ENCODE measurements at places on chromosomes 16 and 17.

DNA sequence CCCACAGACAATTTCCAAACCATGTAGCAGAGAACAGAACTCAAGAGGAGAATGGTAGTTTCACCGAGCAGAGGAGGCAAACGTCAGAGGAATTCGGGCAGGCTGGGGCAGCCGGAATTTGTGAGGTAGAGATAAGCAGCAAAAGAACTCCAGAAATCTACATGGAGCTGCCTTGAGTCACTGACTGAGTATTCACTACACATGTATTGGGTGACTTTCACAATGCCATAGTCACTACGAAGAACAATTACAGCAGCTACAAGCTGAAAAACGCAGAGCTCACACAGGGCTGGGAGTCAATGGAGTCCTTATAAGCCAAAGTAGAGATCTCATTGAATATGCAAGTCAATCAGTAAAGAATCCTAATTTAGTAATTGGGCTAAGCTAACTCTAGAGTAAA, 13.4 kb downstream of the CMC2 start:
- DNase-seq, result no peak

DNA sequence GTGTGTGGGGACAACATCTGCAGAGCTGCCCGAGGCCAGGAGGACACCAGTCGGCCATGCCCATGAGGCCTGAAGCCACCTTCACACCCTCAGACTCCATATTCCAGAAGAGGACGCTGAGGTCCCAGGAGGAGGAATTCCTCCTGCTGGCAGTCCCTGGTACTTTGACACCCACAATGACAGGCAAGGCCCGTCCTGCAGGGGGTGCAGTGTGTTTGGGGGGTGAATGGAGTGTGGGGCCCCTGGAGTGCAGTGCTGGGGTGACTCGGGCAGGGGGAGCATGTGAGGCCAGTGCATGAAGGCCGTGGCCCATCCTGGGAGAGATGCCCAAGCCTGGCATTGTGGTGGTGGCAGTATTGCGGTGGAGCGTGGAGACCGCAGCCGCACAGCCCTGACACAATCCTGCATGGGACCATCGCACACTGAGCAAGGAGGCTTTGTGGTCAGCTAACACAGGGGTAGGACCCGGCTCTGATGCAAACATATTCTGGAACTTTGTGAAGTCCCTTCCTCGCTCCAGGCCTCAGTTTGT, 52.2 kb downstream of the ZDHHC7 start:
- no peak for DNase-seq

DNA sequence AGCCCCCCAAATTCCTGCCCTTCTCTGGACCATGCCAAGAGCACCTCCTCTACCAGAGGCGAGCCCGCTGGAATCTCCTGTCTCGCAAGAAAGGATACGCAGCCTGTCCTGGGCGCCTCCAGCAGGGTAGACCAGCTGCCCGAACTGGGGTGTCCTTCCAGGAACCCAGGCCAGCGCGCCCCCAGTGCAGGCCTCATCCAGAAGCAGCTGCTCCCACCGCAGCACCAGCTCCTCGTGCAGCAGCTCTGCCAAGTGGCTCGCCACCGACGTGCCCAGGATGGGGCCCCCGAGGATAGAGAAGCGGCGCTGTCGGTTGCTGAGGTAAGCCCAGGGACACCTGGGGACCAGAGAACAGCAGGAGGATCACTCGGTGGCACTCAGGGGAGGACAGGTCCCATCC, 4.8 kb downstream of the TAF1C start:
- DNase-seq, result no peak

DNA sequence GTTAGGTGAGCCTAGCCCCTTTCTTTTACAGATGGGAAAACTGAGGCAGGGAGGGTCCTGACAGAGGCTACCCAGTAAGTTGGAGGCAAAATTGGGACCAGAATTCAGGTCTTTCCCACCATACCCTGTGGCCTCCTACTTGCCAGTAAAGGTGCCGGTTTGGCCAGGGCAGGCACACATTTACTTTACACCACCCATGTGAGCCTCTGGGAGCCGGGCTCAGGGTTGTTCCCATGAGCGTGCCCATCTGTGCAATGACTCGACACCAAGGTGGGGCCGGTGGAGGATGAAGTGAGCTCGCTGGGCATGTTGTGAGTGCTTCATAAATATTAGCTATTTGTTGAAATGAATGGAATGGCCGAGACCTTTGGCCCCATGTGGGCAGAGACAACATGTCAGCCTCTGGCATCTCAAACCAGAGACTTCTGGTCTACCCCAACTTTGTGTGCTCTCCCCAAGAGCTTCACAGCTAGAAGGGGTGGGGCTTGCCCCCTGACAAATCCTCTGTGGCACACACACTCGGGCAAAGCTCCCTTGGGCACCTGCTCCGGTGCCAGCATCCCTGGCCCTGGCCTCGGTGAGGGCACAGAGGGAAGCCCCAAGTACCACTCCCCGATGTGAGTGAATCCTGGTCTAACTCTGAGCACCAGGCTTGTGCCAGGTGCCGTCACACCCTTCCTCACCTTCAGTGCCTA, 60.1 kb downstream of the SRCIN1 start:
- DNase-seq, result no peak

DNA sequence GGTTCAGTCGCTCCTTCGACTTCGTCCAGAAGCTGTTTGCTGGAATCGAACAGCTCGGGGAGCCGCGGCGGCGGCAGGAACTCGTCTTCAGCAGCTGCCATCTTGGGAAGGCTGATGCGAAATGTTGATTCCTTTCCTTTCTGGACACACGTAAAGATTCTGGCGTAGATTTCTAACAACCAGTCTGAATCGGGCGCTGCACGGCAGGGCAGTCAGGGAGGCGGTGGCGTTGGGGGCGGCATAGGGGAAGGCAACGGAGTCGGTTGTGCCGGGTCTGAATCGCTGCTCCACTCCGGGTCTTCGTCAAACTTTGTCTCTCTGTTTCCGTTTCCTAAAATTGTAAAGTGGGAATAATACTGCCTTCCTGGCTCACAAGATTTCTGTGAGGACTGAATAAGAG, 30.3 kb downstream of the TEX14 start:
- no peak for DNase-seq

DNA sequence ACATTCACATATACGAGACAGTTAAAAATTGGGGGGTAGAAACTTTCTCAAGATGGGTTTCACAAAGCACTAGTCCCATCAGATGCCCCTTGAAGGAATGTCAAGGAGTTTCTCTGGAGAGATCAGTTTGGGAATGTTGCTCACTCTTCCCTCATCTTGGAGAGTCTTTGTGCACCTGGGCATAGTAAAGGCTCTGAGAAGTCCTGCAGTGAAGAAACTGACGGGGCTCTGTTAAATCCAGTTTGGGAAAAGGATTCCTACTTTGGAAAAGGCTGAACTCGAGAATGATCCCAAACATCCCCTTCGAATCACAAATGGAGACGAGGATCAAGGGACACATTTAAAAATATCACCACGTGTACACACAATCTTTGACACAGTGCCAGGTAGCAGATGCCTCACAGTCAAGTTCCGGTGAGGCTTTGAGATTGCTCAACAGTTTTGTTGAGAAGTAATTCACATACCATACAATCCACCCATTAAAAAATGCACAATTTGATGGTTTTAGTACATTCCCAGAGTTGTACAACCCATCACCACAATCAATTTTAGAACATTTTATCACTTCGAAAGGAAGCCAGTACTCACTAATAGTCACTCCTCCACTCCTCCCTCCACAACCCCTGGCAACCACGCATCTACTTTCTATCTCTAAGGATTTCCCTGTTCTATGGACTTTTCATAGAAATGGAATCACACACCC, 203.4 kb upstream of the FOXF1 start:
- DNase-seq, result no peak

GRCh38 chr16:13155780-13156179, 254.4 kb downstream of the SHISA9 start:
- DNase-seq, result no peak

DNA sequence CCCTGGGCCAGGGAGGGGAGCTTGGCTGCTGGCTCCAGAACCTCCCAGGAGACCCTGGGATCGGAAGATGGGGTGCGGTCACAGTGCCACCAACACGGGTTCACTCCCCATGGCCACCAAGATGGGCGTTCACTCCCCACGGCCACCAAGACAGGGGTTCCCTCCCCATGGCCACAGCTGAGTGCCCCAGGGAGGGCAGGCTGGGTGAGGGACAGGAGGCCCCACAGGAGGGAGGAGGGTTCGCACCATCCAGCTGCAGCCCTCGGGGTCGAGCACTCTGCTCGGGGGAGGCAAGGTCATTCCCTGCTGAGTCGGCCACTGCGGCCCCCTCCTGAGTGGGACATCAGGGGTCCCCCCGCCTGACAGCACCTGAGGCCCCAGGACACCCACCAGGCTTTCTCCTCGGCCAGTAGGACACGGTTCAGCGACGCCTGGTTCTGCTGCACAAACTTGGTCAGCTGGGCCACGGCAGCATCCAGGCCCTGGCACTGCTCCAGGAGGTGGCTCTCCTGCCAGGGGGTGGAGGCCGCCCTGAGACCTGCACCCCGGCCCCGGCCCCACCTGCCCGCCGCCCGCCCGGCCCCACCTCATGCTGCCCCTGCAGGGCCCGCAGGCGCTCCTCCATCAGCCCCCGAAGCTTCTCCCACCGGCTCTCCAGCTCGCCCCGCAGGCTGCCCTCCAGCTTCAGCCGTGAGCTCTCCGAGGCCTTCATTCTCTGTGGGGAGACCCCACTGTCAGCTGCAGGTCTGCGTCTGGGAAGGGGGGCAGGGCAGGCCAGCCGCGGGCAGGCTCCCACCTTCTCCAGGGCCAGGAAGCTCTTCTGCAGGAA, 5.9 kb downstream of the CCDC154 start:
- DNase-seq, result no peak

DNA sequence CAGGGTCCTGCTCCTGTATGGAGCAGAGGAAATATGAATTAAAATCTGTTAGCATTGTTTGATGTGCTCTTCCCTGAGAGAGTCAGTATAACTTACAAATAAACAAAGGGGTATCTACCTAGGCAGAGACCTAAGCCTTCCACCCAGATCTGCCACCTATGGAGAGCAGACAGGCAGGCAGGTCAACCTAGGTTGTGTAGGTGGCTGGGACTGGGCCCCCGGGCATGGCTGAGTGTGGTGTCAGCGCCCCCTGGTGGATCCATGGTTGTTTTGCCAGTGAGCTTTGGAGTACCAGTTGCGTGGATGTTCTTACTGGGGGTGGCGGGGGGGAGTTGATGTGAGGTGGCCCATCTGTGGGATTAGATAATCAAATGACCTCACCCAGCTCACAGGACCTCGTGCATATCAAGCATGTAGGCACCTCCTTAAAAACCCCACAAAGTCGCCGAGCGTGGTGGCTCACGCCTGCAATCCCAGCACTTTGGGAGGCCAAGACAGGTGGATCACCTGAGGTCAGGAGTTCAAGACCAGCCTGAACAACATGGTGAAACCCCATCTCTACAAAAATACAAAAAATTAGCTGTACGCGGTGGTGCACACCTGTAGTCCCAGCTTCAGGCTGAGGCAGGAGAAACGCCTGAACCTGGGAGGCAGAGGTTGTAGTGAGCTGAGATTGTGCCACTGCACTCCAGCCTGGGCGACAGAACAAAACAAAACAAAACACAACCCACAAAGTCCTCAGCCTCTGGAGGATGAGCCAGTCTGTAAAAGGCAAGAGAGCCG, 17.6 kb downstream of the DUS2 start:
- DNase-seq, result peak; percentile 83

- DNase-seq, result no peak
Observed at GRCh38 chr17:21005367-21005766, 37.4 kb downstream of the USP22 start.

GRCh38 chr17:62999736-63000135, 33.7 kb downstream of the TANC2 start:
- no peak for DNase-seq

DNA sequence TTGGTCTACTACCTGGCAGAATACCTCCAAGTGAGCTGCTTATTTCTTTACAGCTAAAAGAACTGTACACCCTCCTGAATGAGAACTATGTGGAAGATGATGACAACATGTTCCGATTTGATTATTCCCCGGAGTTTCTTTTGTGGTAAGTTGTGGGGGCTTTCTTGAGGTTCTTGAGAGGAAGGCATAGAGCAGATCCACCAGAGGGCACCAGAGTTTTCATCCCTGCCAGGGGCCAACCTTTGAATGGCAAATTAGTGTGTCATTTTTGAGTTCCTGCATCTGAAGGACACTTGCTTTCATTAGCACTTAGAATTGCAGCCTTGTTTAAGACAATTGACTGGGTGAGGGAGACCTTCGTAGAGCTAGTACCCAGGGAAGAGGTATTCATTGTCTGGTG, 35.0 kb downstream of the NMT1 start:
- DNase-seq, result no peak

DNA sequence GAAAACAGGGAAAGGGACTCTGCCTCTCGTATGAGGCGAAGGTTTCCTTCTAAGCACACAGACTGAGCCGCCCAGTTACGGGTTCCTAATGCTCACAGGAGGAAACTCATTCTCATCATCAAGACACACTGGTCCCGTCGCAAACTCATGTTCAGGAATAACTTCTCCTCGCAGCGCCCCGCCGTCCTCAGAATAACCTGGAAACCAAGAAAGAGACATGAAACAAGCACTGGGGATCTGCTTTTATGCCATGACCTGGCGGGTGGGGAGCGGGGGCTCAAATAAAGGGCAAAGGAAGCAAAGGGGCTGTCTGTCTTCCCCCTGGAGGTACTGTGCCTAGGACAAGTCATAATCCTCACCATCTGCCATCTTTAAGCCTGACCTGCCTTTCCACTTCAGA, 31.3 kb downstream of the WIPI1 start:
- DNase-seq, result no peak

DNA sequence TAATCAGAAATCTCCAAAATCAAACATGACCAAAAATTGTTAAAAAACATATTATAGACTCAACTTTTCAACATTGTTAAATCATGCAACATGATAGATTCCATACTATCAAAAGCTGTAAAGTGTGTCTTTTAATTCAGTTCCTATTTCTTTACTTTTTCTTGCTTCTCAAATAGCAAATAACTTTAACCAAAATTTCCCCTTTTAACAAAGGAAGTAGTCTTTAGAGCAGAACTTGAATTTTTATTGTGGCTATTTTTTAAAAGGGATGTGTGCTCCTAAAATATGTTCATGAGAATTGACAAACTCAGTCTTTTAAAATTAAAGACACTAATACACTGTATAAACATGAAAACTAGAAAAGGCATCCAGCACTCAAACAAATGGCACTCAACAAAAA, 49.1 kb downstream of the SPAG9 start:
- DNase-seq, result no peak

GRCh38 chr16:15790458-15790857, 66.4 kb downstream of the MYH11 start:
- DNase-seq, result no peak

GRCh38 chr16:84291226-84291625, 3.5 kb upstream of the WFDC1 start:
- DNase-seq, result no peak

- no peak for DNase-seq
Observed at GRCh38 chr16:169014-169413, 3.2 kb downstream of the HBM start.

Data from stimulated activated CD8-positive, alpha-beta memory T cell treated with anti-CD3 and anti-CD28 coated beads, Interleukin-2, amount 100 ng/mL, for 1 hour (primary cell).